GM23338 (cell line): ENCODE measurements at places on chromosomes 1 and 21. TPM values are rescaled to one million over a fixed set of nuclear protein-coding genes. Genes with fewer than 3 reads are reported as not detected.

- DNase-seq: no peak
Observed at GRCh38 chr1:212470059-212470458, 37.3 kb downstream of the NENF start.

- DNase-seq: no peak
Observed at GRCh38 chr1:72568113-72568512, 285.8 kb upstream of the NEGR1 start.

- no peak for DNase-seq
Observed at GRCh38 chr1:181514298-181515290, 31.3 kb downstream of the CACNA1E start.

LCE1B gene
- total RNA-seq: not detected in 2 replicates

DNA sequence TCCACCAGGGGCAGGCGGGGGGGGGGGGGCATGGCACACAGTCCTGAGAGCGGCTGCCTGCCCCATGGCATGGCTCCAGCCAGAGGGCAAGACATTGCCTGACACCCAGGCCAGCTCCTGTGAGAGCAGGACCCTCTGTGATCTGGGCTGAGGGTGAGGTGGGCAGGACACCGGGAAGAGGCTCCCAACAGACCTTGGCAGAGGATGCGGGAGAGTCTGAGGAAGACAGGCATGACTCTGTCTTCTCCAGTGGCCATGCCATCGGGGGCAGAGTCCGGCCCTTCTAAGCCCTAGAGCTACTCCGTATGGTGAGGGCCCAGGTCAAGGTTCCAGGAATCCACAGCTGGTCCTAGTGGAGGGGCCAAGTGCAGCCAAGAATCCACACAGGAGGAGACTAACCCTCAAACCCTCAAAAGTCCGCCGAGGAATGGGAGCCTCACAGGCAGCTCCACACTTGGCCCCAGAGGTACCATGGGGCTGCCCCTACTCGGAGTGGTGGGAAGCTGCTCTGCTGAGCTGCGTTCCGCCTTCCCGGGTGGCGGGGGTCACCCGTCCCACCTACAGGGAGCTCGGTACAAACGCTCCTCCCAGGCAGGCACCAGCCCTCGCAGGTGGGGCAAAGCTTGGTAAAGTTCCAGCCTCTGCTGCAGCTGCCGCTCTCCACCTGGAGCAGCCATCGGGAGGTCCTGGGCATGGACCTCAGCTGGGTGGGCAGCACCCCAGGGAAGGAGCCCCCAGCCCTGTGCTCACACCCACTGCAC, 6.5 kb downstream of the ACTRT2 start:
- no peak for DNase-seq

- DNase-seq: no peak
Observed at GRCh38 chr21:25396135-25396711, 211.1 kb downstream of the MRPL39 start.

DNA sequence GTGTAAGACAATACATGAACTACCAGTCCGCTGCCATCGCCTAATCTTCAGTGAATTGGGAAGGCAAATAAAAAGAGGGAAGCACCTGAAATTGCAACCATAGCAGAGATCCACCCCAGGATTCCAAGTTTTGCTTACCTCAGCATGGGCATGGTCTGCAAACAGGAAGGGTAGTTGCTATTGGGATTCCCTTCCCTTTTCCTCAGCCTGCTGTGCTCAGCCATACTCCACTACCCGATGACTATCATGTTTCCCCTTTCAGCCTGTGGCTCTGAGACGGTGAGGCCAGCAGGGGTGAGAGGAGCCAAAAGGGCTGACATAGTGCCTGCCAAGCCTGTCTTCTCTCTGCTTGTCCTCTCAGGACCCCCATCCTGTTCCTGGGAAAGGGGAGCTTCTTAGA, 64.2 kb downstream of the GPR137B start:
- peak; percentile 49 for DNase-seq

LCE2B gene
- not detected in 2 replicates for total RNA-seq

- peak; percentile 70 for DNase-seq
Observed at GRCh38 chr1:164771619-164772361, 212.8 kb downstream of the PBX1 start.

- DNase-seq: peak; percentile 24
Observed at GRCh38 chr1:220339581-220339980, 67.3 kb upstream of the RAB3GAP2 start.

TMEM61 gene
- 1.7 and 2.0 TPM in 2 replicates for total RNA-seq

DNA sequence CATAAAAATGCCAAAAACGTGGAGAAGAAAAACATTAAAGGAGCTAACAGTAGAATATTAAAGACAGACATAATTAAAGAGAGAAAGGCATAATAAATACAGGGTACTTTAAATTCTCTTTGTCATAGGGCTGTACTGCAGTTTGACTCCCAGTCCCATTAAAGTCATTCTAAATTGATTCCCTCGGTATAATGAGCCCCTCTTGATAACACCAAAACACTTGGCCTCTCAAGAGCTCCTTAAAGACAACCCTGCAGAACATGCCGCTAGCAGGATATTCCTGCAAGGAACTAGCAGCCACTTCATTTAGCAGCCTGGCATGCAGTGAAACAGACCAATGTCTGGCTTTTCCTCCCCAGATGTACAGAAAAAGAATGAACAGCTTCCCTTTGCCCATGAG, 273.8 kb upstream of the ESRRG start:
- no peak for DNase-seq

DNA sequence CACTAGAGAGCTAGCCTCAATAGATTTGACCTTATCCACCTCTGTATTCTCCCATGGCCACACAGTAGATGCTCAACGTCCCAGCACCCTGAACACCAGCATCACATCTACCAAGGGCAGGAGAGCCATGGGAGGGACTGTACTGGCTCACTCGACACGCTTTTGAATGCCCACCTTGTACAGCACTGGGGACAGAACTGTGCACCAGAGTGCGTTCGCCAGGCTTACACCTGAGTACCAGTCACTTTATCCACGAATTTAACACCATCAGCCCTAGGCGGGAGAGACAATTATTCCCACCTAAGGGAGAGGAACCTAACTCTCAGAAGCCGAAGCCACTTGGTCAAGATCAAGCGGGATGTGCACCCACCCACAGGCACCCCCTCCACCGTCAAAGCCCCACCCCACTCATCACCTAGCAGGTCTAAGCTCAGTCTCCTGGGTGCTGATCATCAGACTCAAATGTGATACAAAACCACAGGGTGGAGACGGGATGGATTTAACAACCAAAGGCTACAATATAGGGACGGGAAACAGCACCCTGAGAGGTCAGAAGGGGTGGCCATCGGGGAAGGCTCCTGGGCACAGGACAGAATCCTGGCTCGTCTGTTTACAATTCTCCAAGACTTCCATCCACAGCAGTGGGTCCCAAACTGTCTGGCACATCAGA, 110.5 kb downstream of the GLIS1 start:
- DNase-seq: no peak

GRCh38 chr21:40118527-40118926, 251.3 kb downstream of the PCP4 start:
- DNase-seq: peak; percentile 12

DNA sequence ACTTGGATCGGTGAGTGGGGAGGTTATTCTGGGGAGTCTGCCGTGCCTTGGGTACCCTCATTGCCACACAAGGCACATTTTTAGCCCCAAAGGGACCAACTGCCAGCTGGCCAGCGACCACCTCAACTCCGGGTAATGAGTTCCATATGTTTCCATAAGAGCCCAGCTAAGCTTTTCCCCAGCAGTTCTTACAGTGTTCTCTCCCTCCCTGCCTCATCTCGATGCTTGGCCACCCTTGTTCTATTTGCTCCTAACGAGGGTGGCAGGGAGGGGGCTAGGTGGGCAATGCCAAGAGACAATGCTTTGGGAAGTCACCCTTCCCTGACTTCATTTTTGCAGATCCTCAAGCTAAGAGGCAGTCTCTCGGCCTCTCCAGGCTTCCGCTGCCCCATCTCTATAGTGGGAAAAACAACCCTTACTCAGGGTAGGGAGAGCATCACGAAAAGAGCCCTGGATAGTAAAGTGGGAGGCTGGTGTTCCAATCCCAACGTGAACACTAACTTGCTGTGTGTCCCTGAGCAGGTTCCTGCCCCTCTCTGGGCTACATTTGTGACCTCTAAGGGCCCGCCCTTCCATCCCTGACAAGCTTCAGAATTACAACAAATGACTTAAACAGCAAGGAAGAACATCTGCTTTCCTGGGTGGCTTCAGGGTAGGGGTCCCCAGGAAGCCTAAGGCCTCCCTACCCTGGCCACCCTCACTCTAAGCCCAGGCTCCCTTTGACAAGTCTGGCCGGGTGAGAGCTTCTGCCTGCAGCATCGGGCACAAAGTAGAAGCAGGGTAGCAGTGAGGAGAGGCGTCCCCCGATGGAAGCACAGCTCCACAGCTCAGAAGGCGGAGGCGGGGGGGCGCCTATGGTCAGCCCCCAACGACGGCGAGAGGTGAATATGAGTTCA, 5.8 kb downstream of the ID3 start:
- peak; percentile 37 for DNase-seq

GRCh38 chr1:47840393-47841190, 156.6 kb downstream of the TRABD2B start:
- no peak for DNase-seq

DNA sequence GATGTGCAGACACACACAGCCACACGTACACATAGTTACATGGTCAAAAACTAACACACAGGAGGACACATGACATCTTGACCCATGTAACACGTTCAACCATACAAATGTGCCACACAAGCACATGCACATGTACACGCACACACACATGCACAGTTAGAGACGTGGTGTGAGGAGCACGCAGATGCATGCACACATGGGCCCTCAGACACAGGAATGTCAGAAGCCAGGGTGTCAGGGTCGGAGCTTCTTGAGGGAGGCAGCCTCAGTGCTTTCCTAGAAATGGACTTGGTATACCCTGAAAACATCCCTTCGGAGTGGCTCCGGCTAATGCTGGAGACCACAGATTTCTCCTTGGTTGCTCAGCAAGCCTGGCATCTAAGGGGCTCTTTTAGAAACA, 114.3 kb downstream of the DMRTB1 start:
- DNase-seq: no peak

DNA sequence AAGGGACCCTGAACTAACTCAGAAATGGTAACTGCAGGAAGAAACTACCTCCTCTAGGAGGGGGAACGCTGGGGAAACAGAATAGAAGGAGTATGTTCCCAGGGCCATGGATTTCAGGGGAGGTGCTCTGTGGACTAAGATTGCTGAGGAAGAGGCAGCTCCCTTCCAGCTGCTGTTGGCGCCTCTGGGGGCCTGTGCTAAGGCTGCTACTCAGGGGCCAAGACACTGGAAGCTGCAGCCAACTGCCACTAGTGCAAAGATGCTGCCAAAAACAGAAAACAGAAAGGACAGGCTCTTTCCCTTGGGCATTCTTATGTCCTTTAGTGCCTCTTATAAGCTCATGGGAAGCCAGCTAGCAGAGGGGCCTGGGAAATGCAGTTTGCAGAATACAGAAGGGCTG, 58.0 kb upstream of the SGIP1 start:
- DNase-seq: peak; percentile 31

UBXN11 gene
- 8.0 and 9.4 TPM in 2 replicates for total RNA-seq

- DNase-seq: no peak
Observed at GRCh38 chr1:157628773-157629172, 30.9 kb upstream of the FCRL4 start.

NGF gene
- total RNA-seq: 0.28 TPM in 1 of 2 replicates, not detected in the other

DNA sequence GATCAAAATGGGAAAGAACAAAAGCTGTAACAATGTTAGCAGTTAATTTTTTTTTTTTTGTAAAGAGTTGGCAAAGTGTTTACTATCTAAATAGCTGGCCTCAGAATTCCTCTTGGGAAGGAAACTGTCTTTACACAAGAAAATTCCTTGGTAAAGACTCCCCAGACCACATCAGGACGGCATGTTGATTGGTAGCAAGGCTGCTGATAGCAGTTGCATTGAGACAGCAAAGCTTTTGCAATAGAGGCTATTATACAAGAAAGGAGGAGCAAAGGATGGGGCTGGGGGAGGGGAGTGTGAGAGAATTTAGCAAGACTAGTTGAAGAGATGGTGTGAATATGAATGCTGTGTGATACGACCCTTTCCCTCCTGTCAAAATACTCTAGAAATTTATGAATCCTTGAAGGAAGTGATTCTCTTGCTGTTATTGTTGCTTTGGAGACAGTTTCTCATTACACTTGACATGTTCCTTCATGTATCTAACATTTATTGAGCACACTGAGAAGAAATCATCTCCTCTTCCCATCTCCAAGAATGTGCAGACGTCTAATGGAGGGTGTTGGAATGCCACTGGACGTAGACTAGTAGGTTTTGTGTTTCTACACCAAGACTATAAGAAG, 355.6 kb downstream of the SIPA1L2 start:
- DNase-seq: peak; percentile 25
